ENCODE measurements at places on chromosomes 6 and 20.

GRCh38 chr20:50861012-50861411, 66.2 kb downstream of the BCAS4 start:
- no peak for DNase-seq

- peak; percentile 64 for DNase-seq
Observed at GRCh38 chr20:58596750-58597248, 54.3 kb upstream of the STX16 start.

- no peak for DNase-seq
Observed at GRCh38 chr6:108872141-108872557, 23.9 kb downstream of the ARMC2 start.

GRCh38 chr20:3901028-3901705, 12.0 kb downstream of the PANK2 start:
- DNase-seq = no peak

- DNase-seq = peak; percentile 82
Observed at GRCh38 chr20:40565001-40565681, 123.9 kb downstream of the MAFB start.

DNA sequence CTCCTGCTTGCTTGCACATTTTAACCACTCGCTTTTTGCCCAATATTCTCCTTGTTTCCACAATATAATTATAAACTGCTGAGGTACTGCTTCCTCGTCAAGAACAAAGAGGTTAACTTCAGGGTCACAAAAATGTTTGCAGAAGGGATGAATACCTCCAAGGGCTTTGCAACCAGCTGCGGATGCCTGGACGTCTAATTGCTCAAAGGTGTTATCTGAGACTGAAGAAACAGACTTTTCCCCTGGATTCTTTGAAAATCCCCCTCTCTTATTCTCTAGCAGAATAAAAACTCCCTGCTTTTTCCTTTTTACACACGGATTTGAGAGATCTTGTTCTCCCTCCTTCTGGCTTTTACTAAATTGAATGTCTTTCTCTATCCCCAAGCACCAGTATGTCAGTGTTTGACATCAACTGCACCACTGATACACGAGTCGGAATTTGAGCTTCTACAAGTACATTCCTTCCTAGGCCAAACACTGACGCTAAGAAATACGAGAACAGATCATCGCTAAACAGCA, 336 bp upstream of the SMPDL3A start:
- no peak for DNase-seq

- no peak for DNase-seq
Observed at GRCh38 chr6:37759221-37760144, 60.0 kb upstream of the ZFAND3 start.

DNA sequence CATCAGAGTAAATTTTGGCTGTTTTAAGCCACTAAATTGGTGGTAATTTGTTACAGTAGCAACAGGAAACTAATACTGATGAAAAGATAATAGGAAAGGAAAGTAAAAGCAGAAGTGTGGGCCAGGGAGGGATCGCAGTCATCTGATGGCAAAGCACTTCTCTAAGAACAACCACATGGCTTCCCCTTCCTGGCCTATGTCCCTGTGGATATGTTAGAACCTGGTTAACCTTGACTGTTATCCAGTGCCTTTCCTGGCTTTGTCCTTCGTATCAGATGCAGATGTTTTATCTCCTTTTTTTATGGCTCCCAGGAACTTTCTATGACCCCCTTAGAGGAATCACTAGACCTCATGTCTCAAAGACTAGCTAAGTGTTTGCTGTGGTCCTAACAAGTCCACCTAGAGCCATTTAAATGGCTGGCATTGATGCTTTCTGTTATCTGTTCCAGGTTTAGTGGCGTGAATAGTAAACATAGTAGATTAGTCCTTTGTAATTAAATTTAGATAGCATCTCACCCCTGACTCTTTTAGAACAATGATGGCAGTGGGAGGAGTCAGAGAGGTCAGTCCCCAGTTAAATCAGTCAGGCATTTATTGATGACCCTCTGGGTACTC, 79.2 kb upstream of the PHACTR2 start:
- no peak for DNase-seq

DNA sequence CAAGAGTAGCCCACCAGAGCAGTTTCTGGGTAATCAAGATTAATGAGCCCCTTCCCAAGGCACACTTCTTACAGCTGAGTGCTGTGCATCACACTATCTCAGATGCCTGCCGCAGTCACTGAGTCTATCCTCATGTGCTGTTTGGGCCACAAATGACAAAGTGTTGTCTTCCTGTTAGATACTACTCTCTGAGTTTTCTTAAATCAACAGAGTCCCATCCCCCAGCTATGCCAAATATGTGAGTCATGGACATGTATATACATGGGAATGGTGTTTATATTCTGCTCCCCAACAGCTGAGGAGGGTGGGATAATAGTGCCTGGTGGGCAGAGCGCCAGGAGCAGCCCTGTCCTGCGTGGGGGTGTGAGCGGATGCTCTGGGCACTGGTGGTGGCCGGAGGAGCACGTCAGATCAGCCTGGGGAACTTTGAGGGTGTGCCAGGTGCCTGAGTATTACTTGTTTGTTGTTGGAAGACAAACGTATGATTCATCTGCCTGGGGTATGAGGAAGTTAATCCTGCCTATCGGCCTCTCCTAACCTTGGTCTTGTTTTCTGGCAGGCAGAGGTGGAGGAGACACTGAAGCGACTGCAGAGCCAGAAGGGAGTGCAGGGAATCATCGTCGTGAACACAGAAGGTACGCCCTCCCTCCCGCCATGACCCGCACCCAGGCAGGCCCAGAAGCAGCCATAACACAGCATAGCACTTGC, 9.6 kb downstream of the DYNLRB1 start:
- peak; percentile 92 for DNase-seq

GRCh38 chr6:166490671-166491500, 95.6 kb downstream of the RAMACL start:
- DNase-seq = peak; percentile 22

DNA sequence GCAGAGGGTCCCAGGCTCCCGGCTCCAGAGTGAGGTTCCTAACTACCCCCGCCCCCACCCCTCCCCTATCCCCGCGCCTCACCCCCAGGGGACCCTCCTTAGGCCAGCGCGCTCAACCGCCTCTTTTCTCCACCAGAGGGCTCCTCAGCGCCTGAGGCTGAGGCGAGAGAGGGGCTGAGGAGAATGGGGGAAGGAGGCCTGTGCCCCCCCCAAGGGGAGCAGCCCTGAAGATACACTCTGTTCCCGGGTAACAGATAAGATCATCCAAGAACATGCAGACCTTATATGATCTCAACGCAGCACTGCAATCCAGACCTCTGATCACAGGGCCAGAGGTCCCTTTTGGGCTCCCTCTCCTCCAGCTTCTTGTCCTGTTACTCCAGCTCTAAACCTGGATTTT, 43.3 kb upstream of the MRPS10 start:
- DNase-seq = peak; percentile 29

GRCh38 chr20:52749938-52750337, 222.2 kb upstream of the TSHZ2 start:
- DNase-seq = no peak

- DNase-seq = peak; percentile 74
Observed at GRCh38 chr6:121838842-121839241, 403.4 kb downstream of the GJA1 start.

- peak; percentile 50 for DNase-seq
Observed at GRCh38 chr6:57182017-57182432, 9.9 kb downstream of the BAG2 start.

- DNase-seq = no peak
Observed at GRCh38 chr6:23826572-23826971, 299.4 kb upstream of the NRSN1 start.

DNA sequence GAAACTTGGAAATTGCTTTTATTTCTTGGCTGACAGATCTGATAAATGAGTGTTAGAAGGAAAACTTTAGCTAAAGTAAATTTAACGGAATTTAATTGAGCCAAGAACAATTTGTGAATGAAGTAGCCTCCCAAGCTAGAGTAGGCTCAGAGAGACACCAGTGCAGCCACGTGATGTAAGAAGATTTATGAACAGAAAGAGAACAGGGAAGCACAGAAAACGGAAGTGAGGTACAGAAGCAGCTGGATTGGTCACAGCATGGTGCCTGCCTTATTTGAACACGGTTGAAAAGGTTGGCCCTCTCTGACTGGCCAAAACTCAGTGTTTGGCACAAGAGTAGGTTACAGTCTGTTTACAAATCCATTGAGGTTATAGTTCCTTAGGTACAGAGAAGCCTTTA, 29.5 kb upstream of the IFNGR1 start:
- DNase-seq = no peak

GRCh38 chr20:2101057-2101864, at the start of gene STK35:
STK35 (plus strand) TSS chr20:2101827; CDS start chr20:2101882, 55 bp downstream.
- DNase-seq = no peak

DNA sequence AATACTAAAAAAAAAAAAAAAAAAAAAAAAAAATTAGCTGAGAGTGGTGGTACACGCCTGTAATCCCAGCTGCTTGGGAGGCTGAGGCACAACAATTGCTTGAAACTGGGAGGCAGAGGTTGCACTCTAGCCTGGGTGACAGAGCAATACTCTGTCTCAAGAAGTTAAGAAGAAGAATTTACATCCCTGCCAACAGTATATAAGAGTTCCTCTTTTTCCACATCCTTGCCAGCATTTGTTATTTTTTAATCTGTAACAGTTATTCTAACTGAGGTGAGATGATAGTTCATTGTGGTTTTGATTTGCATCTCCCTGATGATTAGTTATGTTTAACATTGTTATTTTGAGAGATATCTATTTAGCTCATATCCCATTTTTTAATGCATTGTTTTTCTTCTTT, 20.3 kb upstream of the DYNLRB1 start:
- DNase-seq = no peak

DNA sequence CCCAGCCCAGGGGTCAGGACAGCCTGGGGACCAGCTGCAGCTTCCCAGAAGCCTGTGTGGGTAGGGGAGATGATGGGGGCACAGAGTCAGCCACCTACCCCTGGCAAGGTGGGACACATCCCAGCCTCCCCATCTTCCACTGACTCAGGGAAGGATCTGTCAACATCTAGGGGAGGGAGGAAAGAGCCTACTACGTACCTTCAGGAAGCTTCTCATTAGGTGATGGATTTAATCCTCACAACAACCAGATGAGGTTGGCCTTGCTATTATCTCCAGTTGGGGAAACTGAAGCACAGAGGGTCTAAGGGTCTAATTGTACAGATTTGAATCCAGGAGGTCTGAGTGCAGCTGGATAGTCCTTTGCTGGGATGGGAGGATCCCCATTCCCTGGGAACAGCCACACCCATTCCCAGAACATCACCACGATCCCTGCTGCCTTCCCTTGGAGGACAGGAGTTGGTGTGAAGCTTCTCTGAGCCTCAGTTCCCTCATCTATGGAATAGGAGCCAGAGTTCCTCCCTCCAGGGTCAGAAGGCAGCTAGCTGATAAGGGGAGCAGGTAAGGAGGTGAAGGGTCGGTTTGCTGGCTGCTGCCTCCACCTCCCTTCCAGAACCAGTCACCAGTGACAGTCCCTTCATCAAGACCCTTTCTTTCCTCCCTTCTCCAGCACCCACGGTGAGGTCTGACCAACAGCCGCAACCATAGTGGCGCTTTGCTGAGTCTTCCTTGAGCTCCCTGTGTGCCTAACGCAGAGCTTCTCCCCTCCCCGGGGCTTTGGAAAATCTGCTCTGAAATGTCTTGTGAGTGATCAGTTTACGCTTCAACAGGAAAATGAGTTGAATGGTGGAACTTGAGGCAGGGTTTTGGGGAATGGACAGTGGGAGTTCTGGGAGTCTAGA, 56.8 kb downstream of the CEBPB start:
- DNase-seq = no peak

All from fibroblast of skin of abdomen (primary cell).